ENCODE measurements at places on chromosomes 5 and 9.

GRCh38 chr9:21831841-21832509, 29.5 kb downstream of the MTAP start:
- no peak for DNase-seq

GRCh38 chr9:99721898-99722297, 99.8 kb upstream of the NR4A3 start:
- DNase-seq, result no peak

DNA sequence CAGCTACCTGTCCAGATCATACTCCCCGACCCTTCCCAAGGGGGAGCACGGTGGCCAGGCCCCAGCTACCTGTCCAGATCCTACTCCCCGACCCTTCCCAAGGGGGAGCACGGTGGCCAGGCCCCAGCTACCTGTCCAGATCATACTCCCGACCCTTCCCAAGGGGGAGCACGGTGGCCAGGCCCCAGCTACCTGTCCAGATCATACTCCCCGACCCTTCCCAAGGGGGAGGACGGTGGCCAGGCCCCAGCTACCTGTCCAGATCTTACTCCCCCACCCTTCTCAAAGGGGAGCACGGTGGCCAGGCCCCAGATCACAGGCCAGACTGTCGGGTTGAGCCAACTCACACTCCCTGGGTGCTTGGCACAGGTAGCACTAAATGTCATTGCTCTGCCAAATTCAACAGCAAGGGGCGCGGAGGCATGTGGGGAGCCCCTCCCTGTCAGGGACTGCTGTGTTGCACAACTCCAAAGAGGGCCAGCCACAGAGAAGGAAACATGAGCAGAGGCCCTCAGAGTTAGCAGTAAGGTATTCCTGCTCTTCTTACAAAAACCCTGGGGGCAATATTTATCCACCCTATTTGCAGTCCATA, 136.9 kb downstream of the OLFM1 start:
- DNase-seq, result no peak

GRCh38 chr5:26482810-26483375, 555.5 kb downstream of the CDH9 start:
- DNase-seq, result no peak

DNA sequence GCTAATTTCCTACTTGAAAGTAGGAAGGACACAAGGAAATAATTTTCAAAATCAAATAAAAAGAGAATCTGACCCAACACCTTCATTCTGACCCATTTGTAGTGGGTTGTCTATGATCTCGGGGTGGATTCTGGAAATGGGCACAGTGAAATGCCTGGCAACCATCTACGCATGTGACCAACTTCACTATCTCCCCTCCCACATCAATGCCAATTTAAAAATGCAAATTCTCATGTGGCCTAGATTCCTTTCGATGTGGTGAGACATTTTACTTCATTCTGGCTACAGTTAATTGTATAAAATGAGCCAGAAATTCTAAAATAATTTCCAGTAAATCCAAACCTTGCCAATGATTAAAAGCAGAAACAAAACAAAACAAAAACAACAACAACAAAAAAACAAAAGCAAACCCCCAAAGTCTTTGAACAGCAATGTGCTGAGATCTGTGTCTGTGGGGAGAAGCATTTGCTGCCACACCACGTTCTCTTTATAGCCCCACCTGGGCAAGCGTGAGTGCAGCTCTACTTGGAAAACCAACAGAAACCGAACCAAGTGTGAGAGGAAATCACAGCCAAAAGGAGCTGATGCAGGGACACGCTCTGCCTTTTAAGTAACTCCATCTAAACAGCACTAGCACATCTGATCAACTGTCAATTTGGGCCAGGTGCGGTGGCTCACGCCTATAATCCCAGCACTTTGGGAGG, 59.0 kb downstream of the USP20 start:
- DNase-seq, result peak; percentile 78

Measured in naive thymus-derived CD8-positive, alpha-beta T cell (primary cell).